Psoas muscle (tissue), 8 donors: ENCODE measurements at places on chromosomes 3 and 15. TPM values are rescaled to one million over a fixed set of nuclear protein-coding genes. Genes with fewer than 3 reads are reported as not detected.

Gene HIGD2B
- not detected for polyA plus RNA-seq

Gene IGSF11
- 7.4 TPM for polyA plus RNA-seq

Gene CCDC32
- 38.5 TPM for polyA plus RNA-seq

DNA sequence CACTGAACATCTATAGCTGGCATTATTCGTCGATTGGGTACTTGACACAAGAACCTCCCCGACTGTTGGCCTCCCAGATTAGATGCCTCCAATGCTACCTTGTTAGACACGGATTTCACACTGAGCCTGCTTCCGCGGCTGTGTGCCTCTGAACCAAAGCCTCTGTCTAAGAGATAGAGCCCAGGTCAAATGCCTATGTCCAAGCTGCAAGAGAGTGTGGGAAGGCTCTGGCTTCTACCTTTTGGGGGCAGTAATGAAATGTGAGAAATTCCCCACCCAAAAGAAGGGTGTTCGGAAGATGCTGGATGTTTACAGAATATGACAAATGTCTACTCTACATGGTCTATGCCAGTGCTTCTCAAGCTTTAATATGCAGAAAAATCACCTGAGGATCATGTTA is 2.0 kb upstream of the RPUSD2 start:
- H3K4me1 ChIP-seq: peaks cover 24% of the 10 kb centered on the region
- H3K27me3 ChIP-seq: no peaks in the 10 kb centered on the region
- no peak overlapping the region for H3K4me3 ChIP-seq

DNA sequence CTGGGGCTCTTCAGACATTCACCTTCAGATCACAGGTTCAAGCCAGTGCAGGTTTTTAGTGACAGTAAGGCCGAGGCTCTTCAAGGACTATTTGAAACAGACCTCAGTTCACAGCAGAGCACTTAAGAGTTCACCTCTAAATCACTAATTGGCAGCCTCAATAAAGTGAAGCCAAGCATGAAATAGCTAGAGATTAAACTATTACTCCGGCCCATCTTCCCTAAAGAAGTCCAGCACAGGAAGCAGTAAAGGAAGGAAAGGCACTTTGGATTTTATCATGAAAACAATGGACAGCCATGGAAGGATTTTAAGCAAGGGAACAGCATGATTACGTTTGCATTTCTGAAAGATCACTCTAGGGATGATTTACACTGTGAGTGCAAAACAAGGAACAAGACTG is 27.6 kb upstream of the ARL6 start:
- no peaks in the 10 kb centered on the region for H3K27me3 ChIP-seq
- no peak for DNase-seq
- no peak overlapping the region for H3K27ac ChIP-seq
- H3K4me3 ChIP-seq: no peak overlapping the region
- H3K4me1 ChIP-seq: no peaks in the 10 kb centered on the region

Gene MEX3B
- polyA plus RNA-seq: 0.57 TPM

GRCh38 chr3:113210604-113211329 is 590 bp upstream of the BOC start:
- H3K27ac ChIP-seq: peak overlapping the region; percentile 46
- no peaks in the 10 kb centered on the region for H3K4me1 ChIP-seq

Gene SEMA6D
- 5.8 TPM for polyA plus RNA-seq

- H3K27me3 ChIP-seq: no peaks in the 10 kb centered on the region
- H3K4me1 ChIP-seq: peaks cover 45% of the 10 kb centered on the region
- H3K27ac ChIP-seq: peak overlapping the region; percentile 42
These were observed 198.8 kb downstream of the KLHL25 start for GRCh38 chr15:85595804-85596536.

Gene SPINK8
- not detected for polyA plus RNA-seq

- no peaks in the 10 kb centered on the region for H3K36me3 ChIP-seq
- H3K4me3 ChIP-seq: no peak overlapping the region
- no peak overlapping the region for H3K27ac ChIP-seq
- DNase-seq: no peak
- no peaks in the 10 kb centered on the region for H3K4me1 ChIP-seq
- no peaks in the 10 kb centered on the region for H3K27me3 ChIP-seq
These were observed 730.3 kb downstream of the ZNF385D start for GRCh38 chr3:21020681-21021080.

Gene CXCR6
- polyA plus RNA-seq: not detected

DNA sequence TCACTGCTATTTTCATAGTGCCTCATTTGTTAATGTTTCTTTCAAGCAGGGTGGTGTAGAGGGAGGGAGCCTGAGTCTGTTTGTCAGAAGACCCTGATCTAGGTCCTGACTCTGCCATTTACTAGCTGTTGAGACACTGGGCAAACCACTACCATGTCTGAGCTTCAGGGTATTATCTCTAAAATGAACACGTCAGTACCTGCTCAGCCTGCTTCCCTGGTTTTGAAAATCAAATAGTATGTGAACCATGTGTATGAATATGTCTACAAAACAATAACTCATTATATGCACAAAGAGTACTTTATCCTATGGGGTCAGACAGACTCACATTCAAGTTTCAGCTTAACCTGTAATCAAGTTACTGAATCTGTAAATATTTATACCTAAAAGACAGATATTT is 25.1 kb downstream of the SYNPR start:
- no peak for DNase-seq
- no peaks in the 10 kb centered on the region for H3K36me3 ChIP-seq
- H3K27ac ChIP-seq: no peak overlapping the region
- H3K4me1 ChIP-seq: no peaks in the 10 kb centered on the region
- H3K27me3 ChIP-seq: no peaks in the 10 kb centered on the region

GRCh38 chr3:151550025-151550618 is 89.3 kb upstream of the IGSF10 start:
- H3K27me3 ChIP-seq: no peaks in the 10 kb centered on the region
- no peak overlapping the region for H3K4me3 ChIP-seq
- H3K4me1 ChIP-seq: no peaks in the 10 kb centered on the region
- no peak overlapping the region for H3K27ac ChIP-seq
- H3K36me3 ChIP-seq: no peaks in the 10 kb centered on the region

Gene CAND2
- 48.8 TPM for polyA plus RNA-seq

Gene RTF1
- 28.4 TPM for polyA plus RNA-seq

DNA sequence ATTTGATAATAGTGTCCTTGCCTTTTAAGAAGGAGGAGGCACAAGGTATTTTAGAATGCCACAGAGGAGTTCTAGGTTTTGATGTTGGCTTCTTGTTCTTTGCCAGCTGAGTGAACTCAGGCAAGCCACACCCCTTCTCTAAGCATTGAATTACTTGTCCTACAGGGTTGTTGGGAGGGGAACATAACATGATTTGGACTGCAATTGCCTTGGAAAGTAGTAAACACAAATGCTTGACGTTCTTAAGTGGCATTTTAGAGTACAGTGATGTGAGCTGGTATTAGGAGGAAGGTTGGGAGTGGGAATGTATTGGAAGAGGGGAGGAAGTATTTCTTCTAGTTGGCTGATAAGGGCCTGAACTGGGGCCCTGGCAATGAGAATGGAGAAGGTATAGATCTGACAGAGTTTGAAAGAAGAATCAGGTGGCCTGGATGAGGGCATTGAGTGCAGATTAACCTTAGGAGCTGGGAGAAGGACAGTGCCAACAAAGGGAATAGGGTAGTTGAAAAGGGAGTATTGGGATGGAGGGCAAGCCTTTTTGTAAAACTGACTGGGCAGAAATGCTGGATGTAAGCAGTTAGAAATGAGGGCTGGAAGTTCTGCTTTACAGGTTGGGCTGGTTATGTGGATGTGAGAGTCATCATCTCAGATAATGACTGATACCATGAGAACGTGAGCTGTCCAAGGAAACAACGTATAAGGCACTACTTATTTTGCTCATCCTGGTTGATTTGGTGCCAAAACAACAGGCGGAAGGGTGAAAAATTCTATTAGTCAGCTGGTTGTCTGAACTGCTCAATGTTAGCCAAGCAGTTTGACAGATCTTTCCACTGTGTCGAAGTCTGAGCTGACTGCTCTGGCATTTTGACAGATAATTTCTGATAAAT is 16.7 kb downstream of the KAT2B start:
- H3K27me3 ChIP-seq: no peaks in the 10 kb centered on the region
- peaks cover 55% of the 10 kb centered on the region for H3K4me1 ChIP-seq
- DNase-seq: no peak
- no peak overlapping the region for H3K4me3 ChIP-seq
- no peaks in the 10 kb centered on the region for H3K36me3 ChIP-seq
- peak overlapping the region; percentile 84 for H3K27ac ChIP-seq

Gene LRRIQ4
- polyA plus RNA-seq: 0.01 TPM

GRCh38 chr3:114439284-114439683 is 145.5 kb downstream of the TIGIT start:
- H3K27me3 ChIP-seq: no peaks in the 10 kb centered on the region
- H3K27ac ChIP-seq: no peak overlapping the region
- H3K36me3 ChIP-seq: no peaks in the 10 kb centered on the region
- peaks cover 80% of the 10 kb centered on the region for H3K4me1 ChIP-seq

Gene KATNBL1
- polyA plus RNA-seq: 17.5 TPM

Gene COX17
- polyA plus RNA-seq: 166 TPM

DNA sequence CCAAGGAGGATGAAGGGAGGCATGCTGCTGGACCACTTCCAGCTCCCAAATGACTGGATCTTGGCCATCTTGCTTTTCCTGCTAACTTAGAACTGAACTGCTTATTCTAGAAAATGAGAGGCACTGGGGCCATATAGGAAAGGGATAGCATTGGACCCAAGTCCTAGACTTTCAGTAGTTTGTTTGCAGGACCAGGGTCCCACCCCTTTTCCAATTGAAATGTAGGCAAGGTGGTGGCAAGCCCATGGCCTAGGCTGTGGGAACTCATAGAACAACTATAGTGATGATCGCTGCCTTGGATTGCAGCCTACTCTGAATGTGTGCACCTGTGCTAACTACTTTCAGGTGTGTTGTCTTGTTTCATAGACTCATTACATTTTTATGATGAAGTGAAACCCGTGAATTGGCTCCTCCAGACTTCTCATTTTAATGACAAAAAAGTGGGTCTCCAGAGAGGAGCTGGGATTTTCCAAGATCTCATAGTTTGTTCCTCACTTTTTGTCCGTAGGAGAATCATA is 50.3 kb downstream of the TGFBR2 start:
- peaks cover 43% of the 10 kb centered on the region for H3K36me3 ChIP-seq
- no peak for DNase-seq
- H3K27ac ChIP-seq: no peak overlapping the region
- no peak overlapping the region for H3K4me3 ChIP-seq

GRCh38 chr3:10317311-10317960 is 3.5 kb downstream of the SEC13 start:
- H3K27ac ChIP-seq: no peak overlapping the region
- no peak for DNase-seq
- no peaks in the 10 kb centered on the region for H3K27me3 ChIP-seq

DNA sequence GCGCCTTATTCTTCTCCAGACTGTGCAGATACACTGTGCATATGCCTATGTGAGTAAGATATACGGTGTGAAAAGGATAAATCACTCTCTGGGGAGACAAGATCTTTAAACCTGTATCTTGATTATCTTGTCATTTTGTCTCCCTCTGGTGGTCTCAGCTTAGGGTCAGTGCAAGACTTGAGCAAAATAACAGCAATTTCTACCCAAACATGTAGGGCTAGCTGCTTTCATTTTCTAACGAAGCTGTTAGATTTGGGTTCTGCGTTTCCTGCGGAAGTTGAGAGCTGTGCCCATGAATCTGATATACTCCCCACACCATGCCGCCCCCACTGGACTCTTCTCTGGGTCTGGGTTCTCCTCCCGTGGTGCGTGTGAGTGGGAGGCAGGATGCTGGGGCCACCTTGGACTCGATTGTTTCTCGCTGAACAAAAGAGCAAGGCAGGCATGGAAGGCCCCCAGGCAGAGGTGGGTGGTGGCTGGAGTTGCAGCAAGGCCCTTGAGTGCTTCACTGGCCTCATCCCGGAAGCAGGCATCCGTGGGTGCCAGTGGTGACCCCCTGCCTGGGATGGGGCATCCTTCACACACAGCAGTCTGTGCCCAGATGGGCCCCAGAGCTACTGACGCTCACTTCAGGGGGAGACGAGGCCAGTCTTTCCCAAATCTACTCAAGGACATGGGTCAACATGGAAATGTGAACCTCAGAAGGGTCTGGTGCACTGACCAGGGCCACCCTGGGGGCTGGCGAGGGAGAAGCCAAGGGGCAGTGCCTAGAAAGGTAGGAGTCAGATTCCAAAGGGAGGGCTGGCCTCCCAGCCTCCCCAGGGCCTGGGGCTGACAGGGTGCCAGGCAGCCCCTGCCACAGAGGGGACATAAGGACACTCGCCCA is 179.6 kb downstream of the NSMCE3 start:
- no peak overlapping the region for H3K4me3 ChIP-seq
- DNase-seq: no peak
- no peaks in the 10 kb centered on the region for H3K36me3 ChIP-seq
- no peaks in the 10 kb centered on the region for H3K4me1 ChIP-seq

Gene GOLGA8T
- not detected for polyA plus RNA-seq

Gene GALNT15
- polyA plus RNA-seq: 16.2 TPM
